WTC11 (cell line): ENCODE measurements at places on chromosomes 12 and 14.

GRCh38 chr12:47811581-47812484 is 7.9 kb downstream of the HDAC7 start:
- no peak for DNase-seq

DNA sequence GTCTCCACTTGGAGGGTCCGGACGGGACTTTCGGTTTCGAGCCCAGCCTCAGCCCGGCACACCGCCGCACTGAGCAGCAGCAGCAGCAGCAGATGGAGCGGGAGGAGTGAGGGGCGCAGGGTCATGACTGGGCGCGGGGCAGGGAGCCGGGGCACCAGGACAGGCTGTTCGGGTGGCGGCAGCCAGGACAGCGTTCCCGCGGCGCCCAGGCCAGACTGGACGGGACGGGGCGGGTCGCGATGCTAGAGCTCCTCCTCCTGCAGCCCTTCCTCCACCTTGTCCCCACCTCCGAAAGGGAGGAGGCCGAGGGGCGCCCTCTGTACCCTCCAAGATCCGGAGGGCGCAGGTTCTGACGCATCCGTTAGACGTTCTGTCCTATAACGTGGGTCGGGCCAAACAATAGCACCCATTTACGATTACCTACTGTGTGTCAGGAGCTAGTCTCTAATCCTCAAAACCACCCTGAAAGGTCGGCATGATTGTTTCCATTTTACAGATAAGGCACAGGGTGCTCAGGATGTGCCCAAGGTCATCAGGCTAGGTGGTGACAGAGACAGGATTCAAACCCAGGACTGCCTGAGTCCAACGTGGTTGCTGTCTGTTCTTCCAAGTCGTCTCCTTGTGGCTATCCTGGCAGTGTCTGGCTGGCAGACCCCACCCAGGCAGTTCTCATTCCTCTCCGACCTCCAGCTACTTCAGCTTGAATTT is at the start of gene FKBP11:
FKBP11 (minus strand) TSS at position 189 of the 708 bp plus-strand sequence; CDS start at position 125, 64 bp downstream.
- DNase-seq, result peak; percentile 80

GRCh38 chr14:20428802-20429201 is 7.2 kb downstream of the KLHL33 start:
- DNase-seq, result no peak

GRCh38 chr12:75834591-75834990 is 197.0 kb downstream of the PHLDA1 start:
- DNase-seq, result no peak

- no peak for DNase-seq
Observed at GRCh38 chr14:64478634-64479250, 13.4 kb downstream of the AKAP5 start.

DNA sequence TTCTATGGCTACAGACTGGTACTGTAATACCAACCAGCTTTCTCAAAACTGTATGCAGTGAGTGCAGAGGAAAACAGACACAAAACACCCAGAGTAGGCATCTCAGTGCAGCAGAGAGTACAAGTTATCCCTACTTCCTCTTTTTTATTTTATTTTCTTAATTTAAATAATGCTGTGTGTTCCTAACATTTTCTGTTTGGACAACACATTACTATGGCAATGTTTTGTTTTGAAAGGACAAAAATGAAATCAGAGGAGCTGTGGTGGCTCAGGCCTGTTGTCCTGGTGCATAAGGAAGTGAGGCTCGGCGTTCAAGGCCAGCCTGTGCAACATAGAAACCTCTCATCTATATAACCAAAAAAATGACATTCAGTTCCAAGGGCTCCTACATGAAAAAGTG is 33.7 kb upstream of the SELPLG start:
- no peak for DNase-seq

GRCh38 chr14:68229423-68230100 is 410.0 kb downstream of the RAD51B start:
- no peak for DNase-seq

GRCh38 chr12:14281539-14281938 is 83.9 kb upstream of the ATF7IP start:
- DNase-seq, result no peak

DNA sequence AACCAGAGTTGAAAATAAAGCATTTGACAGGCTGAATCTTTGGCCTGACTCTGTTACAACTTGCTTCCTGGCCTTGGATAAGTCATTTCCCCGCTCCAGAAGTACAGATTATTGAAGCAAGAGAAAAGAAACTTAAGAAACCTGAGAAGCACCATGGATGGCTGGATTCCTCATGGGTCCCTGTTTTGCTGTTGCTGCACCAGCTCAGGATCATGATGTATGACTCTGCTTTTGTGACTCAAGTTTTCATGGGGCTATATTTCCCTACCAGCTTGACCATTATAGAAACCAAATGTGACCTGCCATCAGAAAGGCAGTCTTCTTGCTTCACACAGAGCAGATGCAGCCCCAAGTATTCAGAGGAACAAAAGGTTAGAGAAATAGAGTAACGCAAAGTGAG is 921.8 kb downstream of the BCL11B start:
- DNase-seq, result no peak

DNA sequence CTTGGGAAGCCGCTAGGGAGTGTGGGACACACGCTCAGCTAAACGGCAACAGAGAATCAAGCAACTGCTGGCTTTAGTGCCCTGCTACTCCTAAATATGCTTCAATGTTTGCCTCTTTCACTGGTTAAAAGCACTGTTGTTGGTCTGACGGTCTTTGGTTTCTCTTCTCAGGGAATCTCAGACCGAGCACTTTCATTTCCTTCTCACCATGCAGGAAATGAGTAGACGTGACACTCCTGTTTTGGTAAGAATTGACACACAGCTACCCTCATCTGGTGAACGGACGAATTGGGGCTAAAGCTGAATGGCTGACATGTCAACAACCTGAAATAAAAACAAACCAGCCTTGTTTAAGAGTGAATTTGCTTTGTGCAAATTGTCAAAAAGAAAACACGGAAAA is 57.5 kb upstream of the PIWIL1 start:
- no peak for DNase-seq
